Effector memory CD8-positive, alpha-beta T cell (primary cell): ENCODE measurements at places on chromosomes 7 and 10.

DNA sequence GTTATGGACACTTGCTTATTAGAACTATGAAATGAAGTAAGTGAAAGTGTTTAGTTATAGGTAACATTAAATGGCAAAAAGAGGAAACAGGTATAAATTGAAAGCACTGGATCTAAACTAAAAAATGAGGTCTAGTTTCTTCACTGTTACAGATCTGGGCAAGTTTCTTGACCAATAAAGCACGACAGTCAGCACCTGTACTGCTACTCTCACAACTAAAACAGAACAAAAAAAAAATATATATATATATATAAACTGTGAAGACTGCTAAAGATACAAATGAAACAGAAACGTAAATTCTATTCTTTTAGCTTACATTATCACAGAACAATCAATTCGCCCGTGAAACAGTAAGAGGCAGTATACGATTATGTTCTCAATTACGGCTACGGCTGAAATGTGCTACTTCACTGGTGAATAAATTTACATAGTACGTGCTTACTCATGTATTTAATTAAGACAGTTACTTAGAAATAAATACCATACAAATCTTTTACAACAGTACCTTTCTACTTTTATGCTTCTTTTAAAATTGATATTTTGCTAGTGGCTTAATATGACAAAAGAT, 4.2 kb downstream of the AHR start:
- DNase-seq: no peak

- DNase-seq: no peak
Measured at GRCh38 chr7:51455948-51456347, 139.3 kb upstream of the COBL start.

- no peak for DNase-seq
Measured at GRCh38 chr10:118694848-118695247, 59.9 kb downstream of the CACUL1 start.

DNA sequence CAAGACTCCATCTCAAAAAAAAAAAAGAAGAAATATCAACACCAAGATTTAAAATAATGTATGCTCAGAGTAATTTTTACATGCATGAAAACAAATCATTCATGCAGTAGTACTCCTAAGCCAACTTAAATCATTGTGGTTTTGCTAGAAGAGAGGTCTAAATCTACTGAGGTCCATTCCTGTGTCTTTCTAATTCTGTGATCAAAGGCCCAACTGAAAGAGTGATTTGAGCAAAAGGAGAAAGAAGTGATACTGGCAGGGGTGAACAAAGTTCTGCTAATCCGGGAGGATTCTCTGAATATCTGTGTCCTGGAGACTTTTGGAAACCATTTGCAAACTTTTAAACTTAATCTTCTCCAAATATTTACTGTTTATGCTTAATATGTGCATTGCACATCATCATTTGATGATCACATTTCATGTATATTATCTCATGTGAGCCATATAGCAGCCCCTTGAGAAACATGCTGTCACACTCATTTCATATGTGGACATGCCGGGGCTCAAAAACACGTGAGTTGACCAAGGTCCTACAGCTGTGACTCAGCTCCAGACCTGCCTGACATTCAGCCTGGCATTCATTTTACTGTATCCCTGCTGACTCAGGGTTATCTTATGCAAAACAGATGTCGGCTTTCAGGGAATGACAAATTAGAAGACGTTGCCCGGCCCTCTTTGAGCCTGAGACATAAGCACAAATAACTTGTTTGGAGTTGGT, 76.4 kb downstream of the FAM107B start:
- no peak for DNase-seq

DNA sequence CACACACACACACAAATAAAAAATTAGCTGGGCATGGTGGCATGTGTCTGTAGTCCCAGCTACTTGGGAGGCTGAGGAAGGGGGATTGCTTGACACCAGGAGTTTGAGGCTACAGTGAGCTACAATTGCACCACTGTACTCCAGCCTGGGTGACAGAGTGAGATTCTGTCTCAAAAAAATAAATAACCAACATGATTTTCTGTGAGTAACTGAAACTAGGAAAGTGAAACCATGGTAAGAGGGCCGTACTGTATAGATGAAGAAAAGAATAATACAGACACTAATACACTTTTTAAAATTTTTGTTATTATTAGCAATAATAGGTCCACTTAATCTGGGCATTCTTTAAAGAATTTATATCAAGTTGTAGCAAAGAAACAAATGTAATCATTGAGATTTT, 170.9 kb downstream of the HGF start:
- DNase-seq: no peak

DNA sequence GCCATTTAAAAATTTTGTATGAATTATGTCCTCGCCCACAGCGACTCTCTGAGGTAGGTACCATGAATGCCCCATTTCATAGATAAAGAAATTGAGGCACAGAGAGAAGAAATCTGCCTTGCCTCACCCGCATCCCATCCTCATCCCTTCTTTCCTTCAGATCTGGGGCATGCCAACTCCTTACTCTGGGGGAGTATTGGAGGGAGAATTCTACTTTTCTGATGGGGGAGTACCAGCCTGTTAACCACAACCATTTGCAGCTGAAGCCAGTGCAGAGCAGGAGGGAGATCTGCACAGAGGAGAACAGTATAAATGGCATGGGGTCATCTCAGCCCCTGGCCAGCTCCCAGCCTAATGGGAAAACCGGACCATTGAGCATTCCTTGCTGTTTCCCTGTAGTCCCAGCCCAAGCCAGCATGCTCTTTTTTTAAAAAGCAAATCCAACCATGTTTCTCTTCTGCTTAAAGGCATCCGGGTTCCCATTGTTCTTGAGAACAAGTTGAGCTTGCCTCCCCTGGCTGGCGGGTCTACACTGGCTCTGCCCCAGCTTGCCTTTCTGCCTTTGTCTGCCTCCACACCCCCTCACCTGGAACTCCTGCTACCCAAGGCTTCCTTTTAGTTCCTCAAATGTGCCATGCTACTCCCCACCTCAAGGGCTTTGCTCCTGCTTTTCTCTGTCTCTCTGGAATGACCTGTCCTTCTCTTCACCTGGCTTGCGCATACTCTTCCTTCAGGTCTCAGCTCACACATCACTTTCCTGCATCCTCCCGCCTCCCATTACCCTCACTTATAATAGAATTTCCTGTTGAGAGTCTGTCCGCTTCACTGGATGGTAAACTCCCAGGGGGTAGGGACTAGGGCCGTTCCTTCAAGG, 8.8 kb upstream of the ZNF503 start:
- DNase-seq: no peak

DNA sequence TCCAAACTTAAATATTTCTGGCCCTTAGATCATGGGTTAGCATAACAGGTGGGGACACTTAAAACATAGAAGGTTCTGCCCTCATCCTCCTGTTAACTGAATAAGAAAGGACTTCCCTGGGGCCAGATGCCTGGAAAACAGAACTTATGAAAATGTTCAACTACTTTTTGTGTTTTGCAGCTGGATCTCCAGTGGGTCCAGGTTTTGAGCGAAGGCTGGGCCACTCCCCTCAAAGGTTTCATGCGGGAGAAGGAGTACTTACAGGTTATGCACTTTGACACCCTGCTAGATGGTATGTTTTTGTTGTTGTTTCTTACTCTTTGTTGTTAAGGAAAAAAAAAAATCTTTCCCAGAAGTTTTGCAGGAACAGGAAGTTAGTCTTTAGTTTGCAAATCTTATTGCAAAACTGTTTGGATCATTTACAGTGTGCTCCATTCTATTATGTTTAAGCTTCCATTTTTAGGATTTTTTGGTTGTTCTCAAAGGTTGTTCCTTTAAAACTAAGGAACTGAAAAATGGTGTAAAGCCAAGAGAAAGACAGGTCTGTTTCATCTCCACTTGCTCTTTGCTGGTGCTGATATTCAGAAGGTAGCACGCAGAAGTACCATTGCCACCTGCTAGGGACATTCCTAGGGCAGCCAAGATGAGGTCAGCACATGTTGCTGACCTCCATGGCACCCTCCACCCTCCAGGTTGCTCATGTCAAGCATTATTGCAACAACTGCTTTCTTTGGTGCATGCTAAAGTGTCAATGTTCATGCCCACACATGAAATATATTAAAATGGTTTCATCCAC, 56.1 kb downstream of the PAPSS2 start:
- no peak for DNase-seq

DNA sequence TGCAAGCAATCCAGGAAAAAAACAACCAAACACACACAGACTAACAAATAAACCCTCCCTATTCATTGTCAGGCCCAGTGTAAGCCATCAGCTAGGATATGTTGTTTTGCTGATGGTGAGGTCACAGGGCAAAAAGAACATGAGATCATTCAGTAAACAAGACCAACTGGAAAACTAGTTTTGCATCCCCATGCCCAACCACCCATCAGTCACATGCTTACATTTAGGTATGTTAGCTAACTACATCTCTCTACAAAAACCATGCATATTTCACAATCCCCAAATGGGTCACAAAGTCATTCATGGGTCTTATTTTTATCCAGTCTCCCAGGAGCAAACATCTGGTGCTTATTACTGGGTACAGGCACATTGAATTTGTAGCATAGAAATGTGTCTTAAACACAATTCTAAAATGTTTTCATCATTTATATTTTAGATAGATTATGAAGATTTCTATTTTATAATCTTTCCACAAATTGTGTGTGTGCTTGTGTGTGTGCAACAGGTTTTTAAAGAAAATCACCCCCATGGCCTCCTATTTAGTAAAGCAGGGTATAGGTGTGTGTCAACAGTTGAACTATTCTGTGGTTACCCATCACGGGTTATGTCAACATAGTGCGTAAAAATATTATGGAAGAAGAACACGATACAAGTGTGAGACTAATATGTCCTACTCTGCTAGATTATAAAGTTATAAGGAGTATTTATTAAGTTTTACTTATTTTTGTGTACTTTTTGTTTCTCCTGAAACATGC, 103.8 kb upstream of the AKR1E2 start:
- DNase-seq: no peak

- DNase-seq: no peak
Measured at GRCh38 chr10:109633846-109634245, 289.5 kb downstream of the XPNPEP1 start.

GRCh38 chr10:35415505-35415904, 79.2 kb downstream of the CCNY start:
- no peak for DNase-seq

- DNase-seq: no peak
Measured at GRCh38 chr10:86362129-86362527, 4.5 kb downstream of the GRID1 start.
